Naive B cell (primary cell): ENCODE measurements at places on chromosomes 6 and 20.

GRCh38 chr6:6218759-6219085 is 101.7 kb downstream of the F13A1 start:
- DNase-seq, result no peak

- DNase-seq, result no peak
Observed at GRCh38 chr20:44186201-44186600, 787 bp downstream of the JPH2 start.

- DNase-seq, result no peak
Observed at GRCh38 chr6:74879976-74880375, 325.9 kb downstream of the COL12A1 start.

DNA sequence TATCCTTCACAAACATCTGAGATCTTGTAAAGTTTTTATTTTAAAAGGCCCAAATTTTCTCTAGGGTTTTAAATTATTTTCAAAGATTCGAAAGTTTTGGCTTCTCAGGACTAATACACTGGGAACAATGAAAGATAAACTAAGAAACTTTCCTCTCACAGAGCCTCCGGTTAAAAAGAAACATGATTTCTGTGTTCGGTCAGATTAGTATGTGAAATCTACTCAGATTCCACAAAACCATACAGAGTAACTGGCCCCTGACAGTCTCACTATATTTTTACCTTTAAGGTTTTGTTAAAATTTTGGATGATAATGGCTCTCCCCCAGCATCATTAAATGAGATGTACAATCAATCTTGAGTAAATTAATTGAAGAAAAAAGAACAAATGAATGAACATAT is 471.0 kb downstream of the COL12A1 start:
- DNase-seq, result no peak

GRCh38 chr20:39946931-39947330 is 742.1 kb downstream of the MAFB start:
- DNase-seq, result no peak
